ENCODE measurements at places on chromosomes 13 and 19. TPM values are rescaled to one million over a fixed set of nuclear protein-coding genes. Genes with fewer than 3 reads are reported as not detected.

The GEMIN7 gene
- total RNA-seq: 11.3 TPM

The NAPSA gene
- total RNA-seq: 1.5 TPM

The CEACAM19 gene
- total RNA-seq: 16.1 TPM

The ZNF135 gene
- 17.9 TPM for total RNA-seq

The NUMBL gene
- total RNA-seq: 59.5 TPM

The CYP4F2 gene
- not detected for total RNA-seq

DNA sequence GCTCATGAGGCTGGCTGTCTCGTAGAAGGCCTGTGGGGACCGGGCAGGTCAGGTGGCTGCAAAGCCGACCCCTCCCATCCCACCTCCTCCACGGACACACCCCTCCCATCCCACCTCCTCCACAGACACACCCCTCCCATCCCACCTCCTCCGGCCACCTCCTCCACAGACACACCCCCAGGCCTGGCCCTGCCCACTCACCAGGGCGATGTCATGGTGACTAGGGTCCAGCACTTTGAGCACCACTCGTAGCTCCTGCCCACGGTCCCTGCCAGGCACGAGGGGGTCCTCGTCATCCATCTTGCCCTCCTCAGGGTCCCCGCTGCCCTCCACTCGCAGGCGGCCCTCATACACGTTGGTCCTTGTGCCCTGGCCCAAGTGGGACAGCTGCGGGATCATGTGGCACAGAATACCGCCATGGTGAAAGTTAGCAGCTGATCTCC is 18.8 kb downstream of the TYK2 start:
- H3K27me3 ChIP-seq: no peaks in the 10 kb centered on the region
- no peak for DNase-seq

DNA sequence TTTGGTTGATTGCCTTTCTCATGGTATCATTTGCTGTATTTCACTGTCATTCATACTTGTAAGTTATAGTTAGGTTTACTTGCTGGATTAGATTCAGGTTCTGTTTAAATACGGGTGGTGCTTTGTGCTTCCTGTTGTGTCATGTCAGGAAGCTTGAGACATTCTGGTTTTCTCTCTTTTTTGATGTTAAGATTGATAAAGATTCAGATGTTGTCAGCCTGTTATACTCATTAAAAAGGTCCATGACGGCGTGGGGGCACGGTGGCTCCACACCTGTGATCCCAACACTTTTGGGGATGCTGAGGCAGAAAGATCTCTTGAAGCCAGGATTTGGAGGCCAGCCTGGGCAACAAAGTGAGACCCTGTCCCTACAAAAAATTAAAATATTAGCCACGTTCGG is 45.7 kb downstream of the NAA16 start:
- no peak for DNase-seq
- H3K27me3 ChIP-seq: no peaks in the 10 kb centered on the region
- no peak overlapping the region for H3K4me3 ChIP-seq
- H3K4me1 ChIP-seq: no peaks in the 10 kb centered on the region
- no peak overlapping the region for H3K27ac ChIP-seq
- no peaks in the 10 kb centered on the region for H3K36me3 ChIP-seq

GRCh38 chr13:48574041-48574796 is 41.3 kb upstream of the RCBTB2 start:
- H3K27ac ChIP-seq: no peak overlapping the region
- H3K27me3 ChIP-seq: no peaks in the 10 kb centered on the region
- DNase-seq: no peak
- H3K4me3 ChIP-seq: no peak overlapping the region

DNA sequence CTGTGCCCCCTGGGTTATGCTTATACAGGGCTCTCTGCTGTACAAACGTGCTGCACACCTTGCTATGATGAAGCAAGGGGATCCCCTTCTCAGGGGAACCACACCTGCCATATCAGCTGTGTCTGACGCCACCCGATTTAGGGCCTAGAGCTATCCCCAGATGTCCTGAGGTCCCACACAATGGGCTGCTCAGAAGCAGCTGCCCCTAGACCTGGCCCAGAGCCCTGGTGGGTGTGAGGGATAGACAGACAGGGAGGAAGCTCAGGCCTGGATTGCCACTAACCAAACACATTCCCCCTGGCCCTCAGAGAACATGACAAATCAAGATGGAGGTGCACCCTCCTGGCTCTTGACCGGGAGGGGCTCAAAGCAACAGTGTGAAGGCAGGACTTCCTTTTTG is 59.3 kb downstream of the TSHZ3 start:
- no peak for DNase-seq
- no peaks in the 10 kb centered on the region for H3K36me3 ChIP-seq
- no peak overlapping the region for H3K27ac ChIP-seq
- H3K4me3 ChIP-seq: no peak overlapping the region
- H3K4me1 ChIP-seq: no peaks in the 10 kb centered on the region
- no peaks in the 10 kb centered on the region for H3K27me3 ChIP-seq

- no peaks in the 10 kb centered on the region for H3K4me1 ChIP-seq
- H3K27me3 ChIP-seq: no peaks in the 10 kb centered on the region
- no peak overlapping the region for H3K4me3 ChIP-seq
- no peaks in the 10 kb centered on the region for H3K36me3 ChIP-seq
- no peak overlapping the region for H3K27ac ChIP-seq
Observed at GRCh38 chr13:110045202-110045601, 258.8 kb upstream of the IRS2 start.

GRCh38 chr13:81377921-81378320 is 1037.0 kb upstream of the SPRY2 start:
- no peaks in the 10 kb centered on the region for H3K36me3 ChIP-seq
- no peaks in the 10 kb centered on the region for H3K27me3 ChIP-seq
- H3K4me3 ChIP-seq: no peak overlapping the region
- no peak for DNase-seq

- no peak overlapping the region for H3K27ac ChIP-seq
- no peaks in the 10 kb centered on the region for H3K27me3 ChIP-seq
- H3K4me3 ChIP-seq: no peak overlapping the region
- no peaks in the 10 kb centered on the region for H3K36me3 ChIP-seq
Observed at GRCh38 chr13:33045851-33046592, 29.8 kb downstream of the KL start.

Data from uterus (tissue), 4 donors.